ENCODE measurements at places on chromosomes 2 and 18.

DNA sequence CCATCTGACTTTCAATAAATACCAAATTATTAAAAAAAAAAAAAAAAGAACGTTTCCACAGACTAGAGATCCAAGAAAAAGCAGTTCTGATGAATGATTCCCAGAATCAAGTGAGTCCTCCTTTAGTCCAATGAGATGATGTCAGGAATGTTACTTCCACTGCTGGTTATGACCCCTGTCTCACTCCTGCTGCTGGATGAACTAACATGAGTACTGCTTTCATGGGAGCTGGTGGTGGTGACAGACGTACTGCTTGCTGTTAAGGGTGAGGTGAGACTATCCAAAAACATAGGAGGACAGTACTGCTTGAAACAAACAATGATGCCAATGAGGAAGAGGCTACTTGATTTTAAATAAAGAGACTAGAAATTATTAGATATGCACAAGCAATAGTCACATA lies 55.5 kb upstream of the ST8SIA5 start:
- DNase-seq, result no peak

GRCh38 chr18:44737623-44738022 lies 56.9 kb downstream of the SETBP1 start:
- no peak for DNase-seq

DNA sequence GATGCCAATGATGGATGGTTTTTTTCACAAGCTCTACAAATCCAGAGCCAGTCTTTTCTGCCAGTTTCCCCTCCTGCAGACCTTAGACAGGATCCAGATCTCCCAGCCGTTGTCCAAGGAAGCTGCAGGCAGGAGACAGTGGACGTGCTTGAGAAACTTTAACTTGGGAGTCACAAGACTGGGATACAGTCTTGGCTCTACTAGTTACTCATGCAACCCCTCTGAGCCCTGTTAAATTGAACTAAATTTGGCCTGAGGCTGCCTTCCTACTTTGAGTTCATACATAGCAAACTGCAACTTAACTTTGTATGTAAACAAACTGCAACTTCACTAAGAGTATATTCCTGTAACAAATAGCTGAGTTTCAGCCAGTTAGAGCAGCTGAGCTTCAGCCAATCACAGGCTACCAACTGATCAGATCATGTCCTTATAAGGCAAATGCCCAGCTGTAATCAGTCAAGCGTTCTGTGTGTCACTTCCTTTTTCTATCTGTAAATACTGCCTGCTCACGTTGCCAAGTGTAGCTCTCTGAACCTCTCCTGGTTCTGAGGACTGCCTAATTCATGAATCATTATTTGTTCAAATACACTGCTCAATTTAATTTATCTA lies 140.9 kb downstream of the CAPN13 start:
- peak; percentile 32 for DNase-seq

- no peak for DNase-seq
Observed at GRCh38 chr18:8808001-8808400, 102.6 kb downstream of the MTCL1 start.

- no peak for DNase-seq
Observed at GRCh38 chr18:28735731-28736130, 558.8 kb upstream of the CDH2 start.

DNA sequence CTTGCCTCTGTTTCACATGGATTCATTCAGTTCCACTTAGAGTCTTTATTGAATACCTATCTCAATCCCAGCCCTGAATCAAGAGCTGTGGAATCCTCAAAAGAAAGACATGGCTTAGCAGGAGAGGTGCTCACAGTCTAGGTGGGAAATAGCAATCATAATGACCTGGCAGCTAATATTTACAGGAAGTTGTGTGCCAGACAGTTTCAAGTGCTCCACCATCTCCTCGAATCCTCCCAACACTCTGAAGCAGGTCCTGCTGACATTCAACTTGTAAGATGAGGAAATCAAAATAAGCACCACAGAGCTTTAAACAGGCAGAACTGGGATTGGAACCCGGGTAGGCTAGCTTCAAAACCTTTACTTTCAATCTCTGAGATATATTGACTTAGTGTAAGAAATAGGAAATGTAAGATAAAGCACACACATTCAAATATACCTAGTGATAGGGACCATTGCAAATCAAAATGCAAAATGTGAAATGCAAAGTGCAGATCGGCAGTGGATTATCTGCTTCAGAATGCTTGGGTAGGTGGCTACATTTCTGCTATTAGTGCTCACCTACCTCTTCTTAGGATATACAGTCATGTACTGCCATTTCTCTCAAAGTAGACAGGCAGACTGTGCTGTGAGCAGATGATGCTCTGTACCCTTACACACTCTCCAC lies 182.0 kb downstream of the PRKCE start:
- no peak for DNase-seq

DNA sequence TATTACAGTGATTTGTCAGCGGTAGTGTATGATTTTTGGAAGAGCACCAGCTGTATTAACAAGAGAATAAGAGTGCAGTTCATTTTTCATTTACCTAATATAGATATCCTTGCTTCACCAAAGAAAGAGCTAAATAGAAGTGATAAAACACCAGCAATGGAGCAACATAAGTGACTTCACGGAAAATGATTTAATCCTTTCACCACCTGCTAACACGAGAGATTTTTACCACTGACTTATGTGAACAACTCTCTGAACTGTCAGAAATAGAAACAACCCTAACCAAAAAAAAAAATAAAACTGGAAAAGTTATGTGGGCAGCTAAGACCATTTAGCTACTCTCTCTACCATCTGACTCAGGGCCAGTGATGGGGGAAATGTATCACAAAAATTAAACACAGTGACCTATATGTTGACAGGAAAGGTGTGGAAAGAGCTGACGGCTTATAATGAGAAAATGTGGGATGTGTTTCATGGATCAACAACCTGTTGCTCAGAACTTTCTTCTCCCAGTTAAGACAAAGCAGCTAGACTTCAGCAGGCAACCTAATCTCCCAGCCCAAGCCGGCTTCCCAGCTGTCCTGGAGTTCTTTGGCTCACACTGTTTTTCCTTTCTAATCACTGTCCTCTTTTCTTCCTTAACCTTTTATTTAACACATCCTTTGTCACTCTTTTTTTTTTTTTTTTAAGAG lies 272.7 kb downstream of the SS18 start:
- DNase-seq, result no peak

- DNase-seq, result no peak
Observed at GRCh38 chr2:237132799-237133198, 47.1 kb downstream of the COPS8 start.

- no peak for DNase-seq
Observed at GRCh38 chr2:28108143-28108542, 217.6 kb downstream of the BABAM2 start.

Data from GOT3 (cell line).